Thyroid gland (tissue), 4 donors: ENCODE measurements at places on chromosomes 6 and 20. TPM values are rescaled to one million over a fixed set of nuclear protein-coding genes. Genes with fewer than 3 reads are reported as not detected.
A peak's percentile ranks its signal among the peaks of the same experiment; 100 is the strongest.

The NHLRC1 gene
- 4.9 TPM for total RNA-seq

The ALDH8A1 gene
- 0.54 TPM for total RNA-seq

The SSTR4 gene
- total RNA-seq, result not detected

The CDKN1A gene
- total RNA-seq, result 60.9 TPM

The KCNG1 gene
- total RNA-seq, result not detected

The C20orf204 gene
- total RNA-seq, result 0.63 TPM

The GMNN gene
- total RNA-seq, result 25.8 TPM

The CFAP61 gene
- 0.34 TPM for total RNA-seq

The ADAM33 gene
- 9.1 TPM for total RNA-seq

The THBD gene
- 70.5 TPM for total RNA-seq

The CFAP206 gene
- 3.7 TPM for total RNA-seq

DNA sequence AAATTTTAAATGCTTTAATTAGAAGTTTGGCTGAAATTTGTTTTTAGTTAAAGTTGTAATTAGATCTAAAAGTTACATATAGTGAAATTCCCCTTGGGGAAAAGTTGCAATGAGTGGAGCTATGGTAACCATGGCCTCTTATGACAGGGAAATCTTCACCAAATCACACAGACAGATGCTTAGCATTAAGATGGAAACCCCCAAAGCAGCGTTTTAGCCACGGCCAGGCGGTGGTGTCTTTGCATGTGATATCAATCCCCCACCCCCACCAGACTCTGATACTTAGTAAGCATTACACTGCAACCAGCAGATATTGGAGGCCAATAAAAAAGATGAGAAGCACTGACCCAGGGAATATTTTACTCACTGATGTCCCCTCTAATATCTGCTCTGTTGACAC is 75.7 kb downstream of the REPS1 start:
- DNase-seq, result no peak
- H3K4me3 ChIP-seq, result no peak overlapping the region
- no peak overlapping the region for H3K27ac ChIP-seq
- no peaks in the 10 kb centered on the region for H3K4me1 ChIP-seq

GRCh38 chr6:121668259-121668658 is 232.8 kb downstream of the GJA1 start:
- H3K4me1 ChIP-seq, result no peaks in the 10 kb centered on the region
- no peak for DNase-seq
- no peaks in the 10 kb centered on the region for H3K36me3 ChIP-seq
- H3K4me3 ChIP-seq, result no peak overlapping the region
- H3K27ac ChIP-seq, result no peak overlapping the region

DNA sequence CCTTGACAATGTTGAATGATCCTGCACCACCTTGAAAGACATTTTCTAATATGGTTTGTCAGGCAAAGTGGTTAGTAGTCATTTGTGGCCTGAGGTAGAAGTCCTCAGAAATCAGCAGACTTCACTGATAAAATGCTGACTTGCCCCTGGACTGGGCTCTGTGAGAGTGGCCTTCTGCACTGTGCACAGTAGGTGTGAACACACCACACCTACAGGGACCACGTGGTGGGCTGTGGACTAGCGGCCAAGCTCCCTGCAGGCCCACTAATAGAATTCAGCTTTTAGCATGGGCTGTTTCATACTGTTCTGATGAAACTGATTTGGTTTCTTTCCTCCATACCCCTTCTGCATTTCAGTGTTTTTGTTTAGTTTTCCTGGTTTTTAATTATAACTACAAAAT is 7.3 kb downstream of the BPHL start:
- H3K36me3 ChIP-seq, result peaks cover 2% of the 10 kb centered on the region
- no peak for DNase-seq
- no peaks in the 10 kb centered on the region for H3K4me1 ChIP-seq
- no peak overlapping the region for H3K4me3 ChIP-seq
- no peaks in the 10 kb centered on the region for H3K27me3 ChIP-seq

- H3K36me3 ChIP-seq, result no peaks in the 10 kb centered on the region
- H3K27me3 ChIP-seq, result no peaks in the 10 kb centered on the region
- no peak for DNase-seq
- H3K4me3 ChIP-seq, result no peak overlapping the region
- H3K27ac ChIP-seq, result no peak overlapping the region
Measured at GRCh38 chr6:83702749-83703148, 6.2 kb downstream of the SNAP91 start.

DNA sequence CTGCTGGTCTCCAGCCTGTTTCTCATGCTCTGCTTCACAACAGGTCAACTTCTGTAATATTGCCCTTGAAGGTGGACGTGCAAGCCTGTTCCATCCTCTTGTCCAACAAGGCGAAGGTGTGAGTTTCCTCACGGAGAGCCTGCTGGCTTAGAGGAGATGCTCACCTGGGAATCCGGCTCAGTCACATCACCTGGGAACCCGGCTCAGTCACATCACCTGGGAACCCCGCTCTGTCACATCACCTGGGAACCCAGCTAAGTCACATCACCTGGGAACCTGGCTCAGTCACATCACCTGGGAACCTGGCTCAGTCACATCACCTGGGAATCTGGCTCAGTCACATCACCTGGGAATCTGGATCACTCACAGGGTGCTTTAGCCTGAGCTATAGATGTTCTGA is 230.1 kb downstream of the ERMARD start:
- H3K4me3 ChIP-seq, result no peak overlapping the region
- H3K36me3 ChIP-seq, result no peaks in the 10 kb centered on the region

DNA sequence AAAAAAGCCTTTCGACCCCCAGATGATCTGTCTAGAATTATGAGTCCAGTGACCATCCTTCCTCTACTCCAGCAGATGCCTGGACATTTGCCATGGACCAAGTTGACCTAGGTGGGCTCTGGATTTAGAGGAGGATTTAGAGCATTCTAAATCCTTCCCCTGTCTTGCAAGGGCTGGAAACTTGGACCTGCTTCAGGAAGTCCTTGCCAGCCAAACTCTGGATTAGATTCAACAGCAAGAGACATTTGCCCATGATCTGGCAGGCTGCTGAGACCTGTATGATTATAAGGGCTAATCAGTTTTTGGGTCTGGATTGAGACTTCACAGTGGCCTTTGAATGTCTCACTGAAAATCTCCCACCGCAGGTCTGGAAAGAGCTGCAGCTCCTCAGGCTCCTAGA is 13.1 kb upstream of the HDGFL1 start:
- no peaks in the 10 kb centered on the region for H3K4me1 ChIP-seq
- H3K36me3 ChIP-seq, result no peaks in the 10 kb centered on the region
- no peak overlapping the region for H3K4me3 ChIP-seq
- H3K27ac ChIP-seq, result no peak overlapping the region

- no peak overlapping the region for H3K4me3 ChIP-seq
- no peak for DNase-seq
- H3K27me3 ChIP-seq, result no peaks in the 10 kb centered on the region
- no peak overlapping the region for H3K27ac ChIP-seq
- no peaks in the 10 kb centered on the region for H3K4me1 ChIP-seq
Measured at GRCh38 chr6:47358440-47359225, 48.9 kb upstream of the TNFRSF21 start.

DNA sequence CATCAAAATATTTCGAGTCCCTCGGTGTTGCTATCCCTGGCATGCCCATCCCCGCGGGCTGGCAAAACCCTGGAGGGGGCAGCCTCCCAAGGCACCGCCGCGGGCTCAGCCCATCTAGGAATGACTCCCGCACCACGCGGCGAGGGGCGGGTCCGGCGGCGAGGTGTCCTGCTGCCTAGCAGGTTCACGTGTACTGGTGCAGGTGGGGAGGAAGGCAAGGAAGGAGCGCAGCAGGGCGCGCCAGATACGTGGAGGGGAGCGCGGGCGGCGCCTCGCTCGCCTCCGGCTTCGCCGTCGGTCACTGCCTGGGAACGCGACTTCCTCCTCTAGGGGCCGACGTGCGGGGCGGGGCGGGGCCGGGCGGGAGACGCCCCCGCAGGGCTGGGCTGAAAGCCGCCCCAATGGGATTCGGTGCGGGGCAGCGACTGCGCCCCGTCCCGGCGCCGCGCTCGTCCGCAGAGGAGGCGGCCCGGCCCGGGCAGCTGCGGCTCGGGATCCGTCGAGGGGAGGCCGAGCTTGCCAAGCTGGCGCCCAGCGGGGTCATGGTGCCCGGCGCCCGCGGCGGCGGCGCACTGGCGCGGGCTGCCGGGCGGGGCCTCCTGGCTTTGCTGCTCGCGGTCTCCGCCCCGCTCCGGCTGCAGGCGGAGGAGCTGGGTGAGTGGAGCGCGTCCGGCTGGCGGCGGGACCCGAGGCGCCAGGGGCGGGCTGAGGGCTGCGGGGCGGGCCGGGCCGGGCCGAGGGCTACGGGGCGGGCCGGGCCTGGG is at the start of gene DCBLD1:
Gene DCBLD1 (plus strand): TSS at position 435 of the 764 bp plus-strand sequence. CDS start 108 bp downstream, at position 543.
- DNase-seq, result peak; percentile 84
- H3K27me3 ChIP-seq, result no peaks in the 10 kb centered on the region
- H3K4me3 ChIP-seq, result peak within 1 kb of the TSS; percentile 83
- H3K36me3 ChIP-seq, result no peaks in the 10 kb centered on the region
- peak within 1 kb of the TSS; percentile 75 for H3K27ac ChIP-seq
- H3K4me1 ChIP-seq, result peaks cover 7% of the 10 kb centered on the region

DNA sequence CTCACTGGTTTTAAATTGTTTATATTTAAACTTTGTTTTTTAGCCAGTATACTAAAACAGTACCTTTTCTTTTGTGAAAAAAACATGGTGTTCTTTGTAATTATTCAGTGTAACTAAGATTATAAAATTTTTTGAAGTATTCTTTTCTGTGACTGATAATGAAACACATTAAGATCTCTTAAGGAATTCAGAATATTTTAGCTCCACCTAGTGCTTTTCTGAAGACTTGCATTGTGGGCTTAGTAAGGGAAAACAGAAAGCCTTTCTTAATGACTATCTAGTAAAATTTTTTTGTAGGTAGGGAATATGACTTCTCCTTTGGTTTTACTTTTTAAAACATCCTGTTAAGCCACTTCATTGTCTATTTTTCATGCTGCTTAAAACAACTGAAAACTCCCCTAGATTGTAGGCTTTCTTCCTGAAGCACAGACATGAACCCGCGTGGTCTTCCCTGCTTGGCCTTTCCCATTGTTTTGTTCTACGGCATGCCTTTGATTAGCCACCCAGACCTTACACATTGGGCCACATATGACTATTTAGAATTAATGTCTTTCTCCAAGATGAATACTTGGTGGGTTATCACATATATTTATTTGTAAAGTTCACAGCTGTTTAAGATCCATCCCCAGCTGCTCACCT is 72.1 kb downstream of the AFDN start:
- no peak overlapping the region for H3K4me3 ChIP-seq
- DNase-seq, result no peak
- no peaks in the 10 kb centered on the region for H3K36me3 ChIP-seq
- H3K4me1 ChIP-seq, result no peaks in the 10 kb centered on the region

- no peaks in the 10 kb centered on the region for H3K27me3 ChIP-seq
- H3K4me3 ChIP-seq, result no peak overlapping the region
- peaks cover 10% of the 10 kb centered on the region for H3K4me1 ChIP-seq
- no peaks in the 10 kb centered on the region for H3K36me3 ChIP-seq
- no peak overlapping the region for H3K27ac ChIP-seq
- no peak for DNase-seq
Measured at GRCh38 chr6:165854061-165854862, 191.2 kb upstream of the PDE10A start.

- H3K27ac ChIP-seq, result no peak overlapping the region
- H3K4me1 ChIP-seq, result no peaks in the 10 kb centered on the region
- DNase-seq, result no peak
Measured at GRCh38 chr6:141688916-141689315, 443.8 kb upstream of the GJE1 start.

- H3K4me3 ChIP-seq, result no peak overlapping the region
- no peak for DNase-seq
- no peaks in the 10 kb centered on the region for H3K36me3 ChIP-seq
- H3K27me3 ChIP-seq, result no peaks in the 10 kb centered on the region
Measured at GRCh38 chr6:165010556-165011535, 298.6 kb downstream of the C6orf118 start.

DNA sequence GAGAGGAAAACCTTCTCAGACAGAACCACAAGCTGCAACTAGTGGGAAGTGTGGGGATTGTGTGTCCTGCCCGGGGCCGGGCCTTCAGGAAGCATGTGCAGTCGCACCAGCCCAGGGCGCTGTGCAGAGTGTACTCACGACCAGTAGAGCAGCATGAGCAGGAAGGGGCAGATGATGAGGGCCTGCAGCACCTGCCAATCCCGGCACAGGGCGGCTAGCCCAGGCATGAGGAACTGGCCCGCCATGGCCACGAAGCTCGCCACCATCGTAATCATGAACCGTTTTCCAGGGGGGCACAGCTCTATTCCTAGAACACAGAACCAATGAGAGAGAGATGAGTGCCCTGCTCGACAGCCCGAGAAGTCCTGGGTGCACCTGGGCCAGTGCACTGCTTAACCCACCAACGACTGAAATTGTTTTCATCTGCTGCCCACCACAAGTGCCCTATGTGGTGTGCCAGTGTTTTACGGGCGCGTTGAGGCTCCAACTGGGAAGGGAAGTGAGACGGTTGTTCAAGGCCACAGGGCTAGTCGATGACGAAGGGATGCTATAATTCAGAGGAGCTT is 65.0 kb downstream of the PSMG4 start:
- H3K27ac ChIP-seq, result no peak overlapping the region
- no peaks in the 10 kb centered on the region for H3K27me3 ChIP-seq
- H3K36me3 ChIP-seq, result no peaks in the 10 kb centered on the region
- DNase-seq, result no peak
- H3K4me3 ChIP-seq, result no peak overlapping the region

GRCh38 chr6:113758826-113759574 is 98.1 kb upstream of the MARCKS start:
- H3K27ac ChIP-seq, result no peak overlapping the region
- no peaks in the 10 kb centered on the region for H3K4me1 ChIP-seq
- H3K27me3 ChIP-seq, result no peaks in the 10 kb centered on the region
- no peak overlapping the region for H3K4me3 ChIP-seq

GRCh38 chr20:50271176-50271575 is 80.5 kb downstream of the CEBPB start:
- no peaks in the 10 kb centered on the region for H3K27me3 ChIP-seq
- no peak overlapping the region for H3K4me3 ChIP-seq
- DNase-seq, result no peak
- H3K27ac ChIP-seq, result no peak overlapping the region

- H3K27ac ChIP-seq, result no peak overlapping the region
- no peaks in the 10 kb centered on the region for H3K4me1 ChIP-seq
- DNase-seq, result no peak
Measured at GRCh38 chr6:39417440-39417839, 94.9 kb upstream of the KCNK16 start.

GRCh38 chr6:158086054-158086503 is 82.0 kb downstream of the SERAC1 start:
- H3K4me1 ChIP-seq, result peaks cover 22% of the 10 kb centered on the region
- peaks cover 2% of the 10 kb centered on the region for H3K36me3 ChIP-seq
- H3K4me3 ChIP-seq, result no peak overlapping the region
- H3K27ac ChIP-seq, result peak overlapping the region; percentile 85
- no peaks in the 10 kb centered on the region for H3K27me3 ChIP-seq
